ENCODE measurements at places on chromosomes 11 and 22.

- DNase-seq, result no peak
These were observed 10.1 kb downstream of the RAC2 start for GRCh38 chr22:37233751-37234631.

- DNase-seq, result no peak
These were observed 13.2 kb upstream of the PHLDA2 start for GRCh38 chr11:2942447-2942846.

DNA sequence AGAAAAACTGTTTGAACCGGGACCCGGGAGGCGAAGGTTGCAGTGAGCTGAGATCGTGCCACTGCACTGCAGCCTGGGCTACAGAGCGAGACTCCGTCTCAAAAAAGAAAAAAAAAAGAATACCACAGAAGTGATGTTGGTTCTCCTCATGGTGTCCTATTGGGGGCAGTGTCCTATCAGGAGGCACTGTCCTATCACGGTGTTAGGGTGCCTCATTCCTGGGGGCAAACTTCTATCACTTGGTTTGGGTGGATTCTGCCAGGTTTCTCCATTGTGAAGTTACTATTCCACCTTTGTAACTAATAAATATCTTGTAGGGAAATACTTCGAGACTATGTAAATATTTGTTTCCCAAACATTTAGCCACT is 19.6 kb downstream of the PRR14L start:
- no peak for DNase-seq

DNA sequence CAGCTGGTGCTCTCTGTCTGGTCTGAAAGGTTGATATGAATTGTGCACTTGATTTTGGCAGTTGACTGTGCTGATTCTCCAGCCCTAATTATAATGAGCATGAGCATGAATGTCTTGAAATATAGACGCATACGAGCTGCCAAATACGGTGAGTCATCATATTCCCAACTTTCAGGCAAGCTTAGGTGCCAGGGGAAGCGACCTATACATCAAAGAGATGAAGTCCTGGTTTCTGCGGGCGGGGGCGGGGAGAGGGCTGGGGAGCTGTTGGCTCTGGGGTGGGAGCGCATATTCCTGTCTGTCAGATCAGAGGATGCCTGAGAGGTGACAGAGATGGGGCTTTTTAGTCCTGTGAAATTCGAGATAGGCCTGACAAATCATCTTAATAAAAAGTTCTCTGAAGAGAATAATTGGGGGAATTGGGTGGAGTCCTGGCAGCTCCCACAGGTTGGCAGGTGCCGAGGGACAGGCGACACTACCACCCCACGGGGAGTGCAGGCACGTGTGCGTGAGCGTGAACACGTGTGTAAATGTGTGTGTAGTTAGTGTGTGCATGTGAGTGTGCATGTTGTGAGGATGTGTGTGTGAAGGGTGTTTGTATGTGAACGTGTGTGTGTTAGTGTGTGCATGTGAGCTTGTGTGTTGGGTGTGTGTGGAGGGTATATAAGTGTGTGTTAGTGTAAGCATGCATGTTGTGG is 865.3 kb downstream of the TBC1D22A start:
- no peak for DNase-seq

DNA sequence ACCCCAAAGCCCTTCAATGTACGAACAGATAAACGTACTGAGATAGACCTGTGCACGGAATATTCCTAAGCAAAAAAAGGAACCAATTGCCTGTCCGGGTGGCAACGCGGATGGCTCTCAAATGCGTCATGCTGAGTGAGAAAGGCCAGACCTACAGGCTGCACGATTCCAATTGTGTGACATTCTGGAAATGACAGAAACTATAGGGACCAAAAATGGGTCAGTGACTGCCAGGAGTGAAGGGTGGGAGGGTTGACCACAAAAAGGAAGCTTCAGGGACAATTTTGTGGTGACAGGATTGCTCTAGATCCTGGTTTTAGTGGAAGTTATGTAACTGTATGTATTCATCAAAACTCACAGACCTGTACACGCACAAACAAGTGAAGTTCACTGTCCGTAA is 24.0 kb upstream of the SYT8 start:
- DNase-seq, result no peak

DNA sequence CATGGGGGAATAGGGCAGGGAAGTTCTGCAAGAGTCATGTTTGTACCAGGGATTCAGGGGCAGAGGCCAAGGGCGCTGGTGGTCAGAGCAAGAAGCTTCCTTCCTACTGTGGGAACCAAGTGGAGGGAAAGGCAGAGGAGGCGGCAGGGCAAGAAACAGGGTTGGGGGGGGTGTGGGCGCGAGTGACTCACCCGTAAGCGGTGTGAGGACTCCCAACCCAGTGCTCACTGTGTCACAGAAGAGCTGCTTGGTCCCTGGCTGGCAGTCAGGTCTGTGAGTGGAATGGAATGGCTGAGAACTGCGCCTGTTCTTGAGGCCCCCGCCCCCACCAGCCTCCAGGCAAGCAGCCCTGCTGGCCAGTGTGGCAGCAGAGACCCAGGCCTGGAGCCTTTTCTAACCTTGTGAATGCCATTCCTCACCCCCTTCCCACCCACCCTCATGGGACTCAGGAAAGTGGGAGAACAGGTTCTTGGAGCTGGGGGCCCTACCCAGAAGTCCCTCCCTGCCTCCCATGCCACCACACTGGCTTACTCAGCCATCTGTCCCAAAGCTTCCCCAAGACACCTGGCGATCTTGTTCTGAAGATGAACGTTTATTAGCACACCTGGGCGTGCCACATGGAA is 4.7 kb downstream of the LRRC10B start:
- no peak for DNase-seq

- no peak for DNase-seq
These were observed 451 bp downstream of the FHIP1B start for GRCh38 chr11:6233984-6234386.

DNA sequence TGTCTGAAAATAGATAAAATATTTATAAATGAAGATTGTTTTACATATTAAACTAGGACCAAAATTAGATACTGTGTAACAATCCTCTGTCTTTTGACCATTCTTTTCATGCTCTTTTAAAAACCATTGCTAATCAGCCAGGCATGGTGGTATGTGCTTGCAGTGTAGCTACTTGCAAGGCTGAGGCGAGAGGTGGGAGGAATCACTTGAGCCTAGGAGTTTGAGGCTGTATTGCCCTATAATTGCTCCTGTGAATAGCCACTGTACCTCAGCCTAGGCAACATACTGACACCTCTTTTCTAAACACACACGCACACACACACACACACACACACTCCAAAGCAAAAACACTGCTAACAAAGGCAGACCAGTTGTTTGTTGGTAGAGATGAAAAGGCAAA is 259.2 kb downstream of the JRKL start:
- DNase-seq, result no peak

- DNase-seq, result no peak
These were observed 47.9 kb upstream of the FLI1 start for GRCh38 chr11:128645968-128646367.

DNA sequence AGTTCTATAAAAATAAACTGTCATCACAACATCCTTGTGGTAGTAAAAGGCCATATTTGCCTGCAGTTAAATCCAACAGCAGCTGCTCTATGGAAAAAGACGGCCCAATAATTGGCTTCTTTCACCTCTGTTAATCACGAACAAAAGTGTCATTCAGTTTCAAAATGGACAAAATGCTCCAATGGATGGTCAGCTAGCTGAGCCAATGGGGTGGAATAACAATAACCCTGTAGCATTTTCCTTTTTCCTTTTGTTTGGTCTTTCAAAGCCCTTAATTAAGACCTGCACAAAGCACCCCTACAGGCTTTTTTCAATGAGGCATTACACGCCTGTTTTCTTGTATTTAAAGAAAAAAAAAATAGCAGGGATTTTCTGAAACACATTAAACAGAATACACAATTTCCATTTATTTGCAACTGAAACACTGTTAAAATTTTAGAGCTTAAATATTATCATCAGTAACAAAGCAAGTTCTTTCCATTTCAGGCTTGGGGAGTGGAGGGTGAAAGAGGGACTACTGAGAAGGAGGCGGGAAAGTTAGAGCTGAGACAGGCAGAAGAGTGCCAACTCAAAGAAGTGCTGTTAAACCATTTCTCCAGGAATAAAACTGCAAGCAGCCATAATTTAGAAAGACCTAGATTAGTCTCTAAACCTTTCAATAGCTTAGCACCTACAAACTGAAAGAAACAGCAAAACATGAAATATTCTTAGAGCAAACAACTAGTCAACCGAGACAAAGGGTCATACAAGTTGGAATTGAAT is 28.7 kb downstream of the LGR4 start:
- no peak for DNase-seq

DNA sequence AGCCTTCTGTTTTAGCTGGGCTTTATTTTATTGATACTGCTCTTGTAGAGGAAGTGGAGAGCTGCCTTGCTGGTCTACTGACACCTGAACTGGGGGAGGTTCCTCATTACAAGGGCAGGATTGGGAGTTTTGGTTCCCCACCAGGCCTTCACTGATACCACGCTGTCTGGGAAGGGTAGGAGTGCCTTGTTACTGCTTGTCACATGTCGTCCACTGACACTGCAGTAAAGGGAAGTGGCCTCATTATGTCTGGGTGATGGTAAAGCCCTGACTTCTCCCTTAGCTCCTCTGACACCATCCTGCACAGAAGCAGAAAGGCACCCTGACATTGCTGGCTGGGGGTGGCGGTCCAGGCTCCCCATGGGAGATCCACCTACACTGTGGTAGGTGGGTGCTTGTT is 38.7 kb upstream of the ELF5 start:
- DNase-seq, result no peak

GRCh38 chr11:133306019-133306418 is 226.3 kb downstream of the OPCML start:
- DNase-seq, result no peak

DNA sequence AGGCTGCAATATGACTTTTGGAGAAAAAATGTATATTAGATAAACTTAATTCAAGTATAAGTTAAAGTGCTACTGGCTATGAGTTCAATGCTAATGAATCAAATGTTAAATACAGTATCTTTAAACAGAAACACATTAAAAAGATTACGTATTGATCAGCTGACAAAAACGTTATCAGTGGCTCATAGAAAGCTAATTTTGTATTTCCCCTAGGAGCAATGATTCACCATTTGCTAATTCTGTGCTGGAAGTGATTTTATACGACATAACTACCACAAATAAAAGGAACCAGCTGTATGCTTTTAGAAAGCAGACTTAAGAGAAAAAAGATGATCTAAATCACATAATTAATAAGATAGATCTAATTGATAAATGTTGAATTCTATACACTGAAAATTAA is 43.6 kb downstream of the MRE11 start:
- no peak for DNase-seq

DNA sequence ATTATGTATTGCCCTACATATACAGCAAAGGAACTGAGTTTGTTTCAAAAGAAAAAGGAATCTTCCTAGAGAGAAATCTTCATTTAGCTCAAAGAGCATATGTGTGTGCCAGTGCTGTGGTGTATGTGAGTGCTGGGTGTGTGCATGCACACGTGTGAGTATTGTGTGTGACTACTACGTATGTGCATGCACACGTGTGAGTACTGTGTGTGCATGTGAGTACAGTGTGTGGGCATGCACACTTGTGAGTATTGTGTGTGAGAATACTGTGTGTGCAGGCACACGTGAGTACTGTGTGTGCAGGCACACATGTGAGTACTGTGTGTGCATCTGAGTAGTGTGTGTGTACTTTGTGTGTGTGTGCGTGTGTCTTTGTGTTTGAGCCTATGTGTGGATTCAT is 651.0 kb upstream of the B3GAT1 start:
- DNase-seq, result no peak
